ENCODE measurements at places on chromosomes 5 and 9.

- no peak for DNase-seq
Measured at GRCh38 chr5:67143549-67143948, 53.0 kb downstream of the CD180 start.

GRCh38 chr9:134168757-134169550 lies 4.6 kb upstream of the RNU6ATAC start:
- DNase-seq: no peak

- DNase-seq: no peak
Measured at GRCh38 chr5:53053364-53053763, 56.2 kb downstream of the MOCS2 start.

DNA sequence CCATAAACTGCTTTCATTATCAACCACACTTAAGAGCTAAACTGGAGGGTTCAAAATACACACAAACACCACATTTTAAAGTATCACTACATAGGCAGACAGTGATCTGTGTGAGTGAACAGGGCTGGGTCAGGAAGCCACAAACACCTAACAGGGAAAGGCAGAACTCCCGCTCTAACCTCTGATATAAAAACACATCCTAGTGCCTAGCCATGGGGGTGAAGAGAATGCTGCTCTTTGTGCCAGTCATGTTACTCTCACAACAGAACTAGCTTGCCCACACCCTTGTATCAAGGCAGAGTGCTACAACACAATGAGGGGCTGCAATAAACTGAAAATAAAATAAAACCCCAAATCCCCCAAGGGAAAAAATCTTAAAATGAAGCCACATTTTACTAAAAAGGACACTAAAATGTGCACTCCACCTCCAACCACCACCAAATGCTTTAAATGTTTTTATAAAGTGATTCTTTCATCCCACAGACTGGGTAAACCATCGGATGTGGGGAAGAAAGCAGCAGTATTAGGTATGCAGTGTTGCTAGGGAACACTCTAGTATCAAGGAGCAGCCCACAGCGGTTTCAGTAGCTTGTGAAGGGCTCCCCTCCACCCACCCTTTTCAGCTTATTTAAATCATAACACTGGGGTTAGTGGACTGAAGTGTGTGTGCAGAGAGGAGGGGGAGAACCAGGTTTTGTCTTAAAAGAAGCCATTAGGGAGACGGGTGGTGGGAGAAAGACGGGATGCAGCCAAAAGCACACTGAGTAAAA lies 64.5 kb downstream of the TMEM161B start:
- no peak for DNase-seq

DNA sequence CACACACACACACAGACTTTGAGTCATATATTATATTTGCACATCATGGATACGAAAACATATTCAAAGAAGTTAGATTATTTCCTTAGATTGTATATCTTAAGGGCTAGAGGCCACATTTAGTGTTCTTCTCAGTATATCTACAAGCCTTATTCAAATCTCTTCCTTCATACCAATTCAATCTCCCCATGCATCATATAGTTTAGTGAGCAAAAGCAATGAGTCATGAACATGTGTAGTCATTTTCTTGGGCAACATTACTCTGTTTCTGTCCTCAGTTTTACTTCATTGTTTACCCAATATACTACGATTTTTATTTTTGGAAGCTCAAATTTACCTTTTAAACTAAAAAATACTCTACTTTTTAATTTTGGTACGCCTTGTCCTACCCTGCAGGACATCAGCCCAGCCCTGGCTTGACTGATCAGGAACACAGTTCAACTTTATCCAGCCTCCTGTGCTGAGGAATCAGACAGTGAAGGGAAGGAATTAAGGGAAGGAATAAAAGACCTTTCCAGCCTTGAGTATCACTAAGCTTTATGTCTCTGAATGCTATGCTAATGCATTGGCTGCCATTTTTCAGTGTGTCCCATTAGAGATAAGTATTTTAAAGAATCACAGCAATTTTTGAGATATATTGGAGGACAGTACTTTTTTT lies 101.7 kb upstream of the FST start:
- no peak for DNase-seq

GRCh38 chr5:53472279-53472678 lies 8.2 kb upstream of the FST start:
- DNase-seq: no peak

DNA sequence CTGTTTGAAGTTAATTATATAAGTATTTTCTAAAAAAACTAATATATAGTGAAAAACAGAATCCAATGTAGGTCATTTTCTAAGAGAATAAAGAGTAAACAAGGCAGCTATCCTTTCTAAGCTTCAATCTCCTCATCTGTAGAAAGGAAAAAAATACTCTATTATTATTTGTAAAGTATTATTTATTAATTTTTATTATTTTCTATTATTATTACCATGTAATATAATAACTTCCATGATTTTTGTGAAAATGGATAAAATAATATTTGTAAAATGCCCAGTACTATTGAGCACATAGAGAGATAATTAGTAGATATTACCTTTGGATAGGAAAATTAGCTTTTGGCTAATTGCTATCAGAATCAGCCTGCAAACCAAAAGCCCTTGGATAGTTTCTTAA lies 684.4 kb downstream of the MTRR start:
- DNase-seq: no peak

- no peak for DNase-seq
Measured at GRCh38 chr9:113160571-113160970, 9.8 kb downstream of the SLC31A2 start.

GRCh38 chr9:6068983-6069382 lies 53.6 kb upstream of the RANBP6 start:
- no peak for DNase-seq

DNA sequence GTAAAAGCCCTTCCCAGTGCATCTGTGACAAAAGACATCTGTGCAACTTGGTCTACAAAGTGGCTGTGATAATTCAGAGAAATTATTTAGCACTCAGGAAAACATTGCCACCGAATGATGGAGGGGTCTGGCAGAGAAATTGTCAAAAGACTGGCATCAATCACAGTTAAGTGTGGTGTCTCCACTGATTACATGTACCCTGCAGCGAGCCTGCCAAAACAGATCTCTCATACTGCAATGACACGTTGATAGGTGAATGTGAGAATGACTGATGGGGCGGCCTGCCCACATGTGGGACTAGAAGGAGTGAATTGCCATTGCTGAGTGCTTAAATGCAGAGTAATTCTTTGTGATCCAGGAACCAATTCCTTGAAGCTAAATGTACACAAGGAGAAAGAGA lies 136.4 kb upstream of the PCSK5 start:
- DNase-seq: no peak

GRCh38 chr5:138637256-138637655 lies 62.1 kb upstream of the HSPA9 start:
- DNase-seq: no peak

DNA sequence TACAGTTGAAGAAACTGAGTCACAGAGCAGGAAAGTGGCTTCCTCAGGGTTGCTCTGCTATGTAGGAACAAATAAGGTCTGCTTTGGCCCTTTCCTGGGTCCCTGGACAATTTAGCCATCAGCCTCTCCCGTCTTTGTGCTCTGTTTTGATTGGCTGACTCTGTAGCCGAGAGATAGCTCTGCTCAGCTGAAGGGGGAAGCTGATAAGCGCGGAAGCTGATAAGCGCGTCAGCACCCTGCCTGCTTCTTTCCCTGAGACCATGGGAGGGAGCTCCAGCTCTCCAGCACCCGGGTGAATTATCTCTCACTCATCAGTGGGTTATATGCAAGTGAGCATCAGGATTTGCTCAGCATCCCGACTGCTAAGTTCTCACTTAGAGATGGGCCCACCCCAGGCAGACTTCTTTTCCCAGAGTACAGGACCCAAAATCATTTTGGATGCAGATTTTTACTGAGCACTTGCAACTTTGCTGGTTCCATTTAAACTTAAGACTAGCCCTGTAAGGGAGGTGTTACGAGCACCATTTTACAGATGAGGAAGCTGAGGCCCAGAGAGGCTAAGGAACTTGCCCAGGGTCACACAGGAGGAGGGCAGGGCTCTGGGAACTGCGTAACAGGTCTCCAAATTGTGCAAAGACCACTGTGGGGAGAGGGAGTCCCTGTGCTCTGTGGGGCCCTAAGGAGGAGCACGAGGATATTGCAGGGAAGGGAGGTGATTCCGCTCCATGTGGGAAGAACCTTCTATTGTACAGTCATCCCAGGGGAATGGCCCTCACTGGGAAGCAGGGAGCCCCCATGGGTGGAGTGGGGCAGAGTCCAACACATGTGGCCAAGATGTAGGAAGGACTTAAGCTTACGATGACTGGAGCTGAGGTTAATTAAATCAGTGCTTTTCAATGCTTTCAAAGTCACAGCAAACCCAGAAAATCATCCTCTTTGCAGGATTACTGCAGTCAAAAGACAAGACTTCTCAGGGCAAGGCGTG lies 83.7 kb upstream of the ORM1 start:
- no peak for DNase-seq

- no peak for DNase-seq
Measured at GRCh38 chr5:149684371-149684770, 45.7 kb upstream of the PPARGC1B start.

GRCh38 chr9:112489039-112489546 lies 2.5 kb downstream of the KIAA1958 start:
- DNase-seq: no peak

DNA sequence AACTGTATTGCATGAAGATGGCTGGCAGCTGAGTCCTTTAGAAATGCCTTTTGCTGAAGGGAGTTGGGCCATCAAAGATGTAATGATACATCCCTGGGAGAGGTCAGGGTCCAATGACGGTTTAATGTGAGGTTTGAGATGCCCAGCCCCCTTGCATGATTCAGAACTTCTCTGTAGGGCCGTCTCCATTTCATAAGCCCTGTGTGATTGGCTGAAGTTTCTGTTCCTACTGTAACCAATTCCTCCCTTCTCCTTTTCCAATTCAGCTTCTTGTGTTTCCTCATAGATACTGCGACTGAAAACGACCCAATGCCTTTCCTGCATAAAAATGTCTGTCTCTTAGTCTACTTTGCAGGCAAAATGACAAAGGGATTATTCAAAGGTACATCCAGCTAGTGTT lies 47.9 kb upstream of the ST8SIA4 start:
- DNase-seq: no peak

GRCh38 chr9:127875306-127875966 lies 2.0 kb downstream of the AK1 start:
- no peak for DNase-seq

- no peak for DNase-seq
Measured at GRCh38 chr9:23774266-23774665, 51.8 kb downstream of the ELAVL2 start.

DNA sequence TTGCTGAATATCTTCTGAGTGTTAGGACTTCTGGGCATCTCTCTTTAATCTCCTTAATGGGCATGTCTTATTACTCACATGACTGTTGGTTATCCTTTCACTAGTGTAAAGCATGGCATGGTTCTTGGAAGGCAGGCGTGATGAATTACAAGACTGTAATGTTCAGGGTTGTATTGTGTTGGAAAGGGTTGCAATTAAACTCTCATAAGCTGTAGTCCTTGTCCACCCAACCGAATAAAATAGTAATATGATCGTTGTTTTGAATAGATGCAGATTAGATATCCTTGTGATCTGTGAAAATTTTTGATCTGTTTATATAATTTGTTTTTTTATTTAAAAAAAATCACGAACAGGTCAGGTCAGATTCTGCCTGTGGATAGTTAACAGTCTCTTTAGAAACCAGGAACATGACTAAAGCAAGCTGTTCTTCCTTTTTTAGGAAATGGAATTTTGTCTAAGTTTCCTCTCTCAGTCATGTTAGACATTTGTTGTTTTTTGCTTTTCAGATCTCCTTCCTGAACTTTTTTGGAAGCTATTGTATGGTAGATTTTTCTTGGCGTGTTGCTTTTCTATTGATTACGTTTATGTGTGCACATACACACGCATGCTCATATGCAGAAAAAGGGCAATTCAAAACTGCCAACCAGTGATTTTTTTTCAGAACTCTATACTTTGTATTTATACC lies 121.8 kb downstream of the ARHGEF28 start:
- DNase-seq: no peak

DNA sequence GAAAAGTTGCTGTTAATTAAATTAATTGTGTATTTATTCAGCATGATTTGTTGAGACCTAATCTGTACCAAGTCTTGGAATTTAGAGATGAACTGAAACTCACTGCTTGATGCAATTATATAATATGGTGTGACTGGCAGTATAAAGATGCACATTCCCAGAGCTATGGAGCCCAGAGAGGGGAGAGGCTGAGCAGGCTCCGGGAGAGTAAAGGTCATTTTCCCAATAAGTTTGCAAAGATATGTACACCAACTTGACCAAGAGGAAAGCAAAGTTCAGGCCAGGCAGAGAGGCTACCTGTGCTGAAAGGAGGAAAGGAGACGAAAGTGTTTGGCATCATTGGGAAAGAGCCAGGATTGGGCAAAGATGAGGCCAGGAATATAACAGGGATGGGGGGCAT lies 271.7 kb upstream of the KLF4 start:
- no peak for DNase-seq

DNA sequence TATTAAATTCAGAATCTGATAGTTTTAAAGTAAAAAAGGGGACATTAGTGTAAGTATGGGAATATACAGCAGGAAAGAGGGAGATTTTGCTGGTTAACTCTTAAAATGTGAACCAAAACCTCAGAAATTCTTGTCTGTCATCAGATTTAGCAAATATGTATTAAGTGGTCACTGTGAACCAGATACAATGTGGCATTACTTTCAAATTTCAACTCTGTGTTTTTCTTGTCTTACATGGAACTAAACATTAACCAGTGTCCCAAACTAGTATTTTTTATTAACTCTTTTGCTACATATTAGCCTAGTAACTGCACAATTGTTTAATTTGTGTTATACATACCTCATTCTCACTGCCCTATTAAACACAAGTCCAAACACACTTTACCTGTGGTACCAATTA lies 259.9 kb upstream of the RASA1 start:
- DNase-seq: no peak

- no peak for DNase-seq
Measured at GRCh38 chr5:41542183-41542582, 31.8 kb upstream of the PLCXD3 start.

- no peak for DNase-seq
Measured at GRCh38 chr9:92138157-92138959, 23.1 kb upstream of the SPTLC1 start.

- DNase-seq: no peak
Measured at GRCh38 chr5:42564689-42565356, 141.6 kb downstream of the GHR start.

- DNase-seq: no peak
Measured at GRCh38 chr9:29830821-29831220, 2257.5 kb upstream of the C9orf72 start.

DNA sequence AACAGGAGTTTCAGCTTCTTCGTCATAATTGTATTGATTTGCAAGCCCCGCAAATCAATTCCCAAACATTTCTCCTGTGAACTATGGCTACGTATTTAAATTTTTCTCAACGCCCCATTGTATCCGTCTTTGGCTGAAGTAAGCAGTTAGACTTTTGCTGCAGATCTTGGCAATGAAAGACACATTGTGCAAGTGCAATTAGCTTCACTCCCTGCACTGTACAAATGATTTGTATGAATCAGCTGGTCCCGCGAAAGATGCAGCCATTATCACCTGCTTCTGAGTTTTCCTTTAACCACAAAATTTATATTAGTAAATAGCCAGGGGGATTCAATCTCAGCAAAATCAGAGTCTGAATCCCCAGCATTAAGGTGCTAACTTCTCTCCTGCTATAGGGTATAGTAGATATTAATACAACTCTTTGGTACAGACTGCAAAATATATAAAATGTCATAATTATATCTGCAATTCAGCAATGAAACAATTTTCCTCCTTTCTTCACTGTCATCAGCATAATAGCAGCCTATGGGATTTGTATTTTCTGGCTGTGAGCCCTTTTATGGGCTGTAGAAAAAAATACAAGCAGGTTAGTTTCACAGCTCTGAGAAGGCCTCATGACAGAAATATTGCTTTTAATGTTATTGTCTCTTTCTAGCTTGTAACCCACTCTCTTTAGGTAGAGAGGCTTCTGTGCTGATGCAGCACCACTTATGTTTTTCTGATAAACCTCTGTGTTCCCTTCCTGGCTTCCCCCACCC lies 68.4 kb upstream of the SMARCA2 start:
- DNase-seq: no peak

Measured in HS-27A (cell line).